Smooth muscle cell of trachea (primary cell): ENCODE measurements at places on chromosomes 2 and 18. TPM values are rescaled to one million over a fixed set of nuclear protein-coding genes. Genes with fewer than 3 reads are reported as not detected.

Gene PLEKHH2
- 2.5 and 5.7 TPM in 2 replicates for total RNA-seq

Gene ANKRD44
- total RNA-seq: 8.0 and 8.3 TPM in 2 replicates

Gene TUBB8B
- total RNA-seq: not detected in 2 replicates

Gene TNFRSF11A
- total RNA-seq: 0.66 and 0.73 TPM in 2 replicates
